ENCODE measurements at places on chromosomes 4 and X.

GRCh38 chr4:166421556-166422156, 548.6 kb downstream of the TLL1 start:
- no peak for DNase-seq

DNA sequence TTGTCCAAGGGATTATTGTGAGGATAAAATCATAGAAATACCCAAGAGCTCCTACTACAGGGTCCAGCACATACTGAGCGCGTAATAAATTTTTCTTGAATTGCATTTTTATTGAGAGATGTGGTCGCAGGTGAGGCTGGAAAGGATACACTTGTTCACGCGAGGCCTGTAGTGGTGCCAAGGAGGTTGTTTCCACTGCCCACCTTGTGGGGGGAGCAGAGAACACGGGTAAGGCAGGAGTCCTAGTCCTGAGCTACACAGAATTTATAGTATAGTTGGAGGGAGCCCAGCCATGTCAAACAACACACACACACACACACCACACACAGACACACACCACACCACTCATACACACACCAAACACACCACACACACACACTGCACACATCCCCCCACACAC, 31.8 kb upstream of the CYP4V2 start:
- DNase-seq: no peak

DNA sequence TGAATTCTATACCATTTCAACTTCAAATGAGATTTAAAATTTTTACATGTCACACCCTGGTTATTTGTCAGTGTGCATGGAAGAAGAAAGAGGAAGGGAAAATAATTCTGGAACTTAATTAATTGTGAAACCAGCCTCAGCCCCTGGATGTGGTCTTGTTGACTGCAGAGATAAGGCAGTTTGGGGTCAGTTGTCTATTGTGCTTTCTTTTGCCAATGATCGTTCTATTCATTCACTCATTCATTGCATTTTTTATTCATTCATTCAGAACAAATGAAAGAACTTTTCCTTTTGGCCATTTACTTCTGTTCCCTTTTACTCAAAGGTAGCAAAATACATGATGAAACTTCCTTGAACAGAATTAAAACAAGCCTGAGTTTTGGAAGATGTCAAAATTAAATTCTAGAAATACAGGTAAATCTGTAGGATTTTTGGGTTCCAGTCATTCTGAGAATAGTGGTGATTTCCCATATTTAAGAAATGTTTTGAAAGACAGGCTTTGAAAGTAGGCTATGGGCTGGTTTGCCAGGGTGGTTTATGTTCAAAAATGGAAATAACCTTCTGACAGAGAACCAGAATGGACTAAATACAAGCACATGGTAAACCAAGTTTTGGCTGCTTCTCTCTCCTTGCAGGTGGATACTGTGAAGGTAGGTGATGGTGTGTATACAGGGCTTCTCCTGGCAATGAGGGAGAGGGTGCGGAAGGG, 35.7 kb downstream of the PARM1 start:
- DNase-seq: no peak

DNA sequence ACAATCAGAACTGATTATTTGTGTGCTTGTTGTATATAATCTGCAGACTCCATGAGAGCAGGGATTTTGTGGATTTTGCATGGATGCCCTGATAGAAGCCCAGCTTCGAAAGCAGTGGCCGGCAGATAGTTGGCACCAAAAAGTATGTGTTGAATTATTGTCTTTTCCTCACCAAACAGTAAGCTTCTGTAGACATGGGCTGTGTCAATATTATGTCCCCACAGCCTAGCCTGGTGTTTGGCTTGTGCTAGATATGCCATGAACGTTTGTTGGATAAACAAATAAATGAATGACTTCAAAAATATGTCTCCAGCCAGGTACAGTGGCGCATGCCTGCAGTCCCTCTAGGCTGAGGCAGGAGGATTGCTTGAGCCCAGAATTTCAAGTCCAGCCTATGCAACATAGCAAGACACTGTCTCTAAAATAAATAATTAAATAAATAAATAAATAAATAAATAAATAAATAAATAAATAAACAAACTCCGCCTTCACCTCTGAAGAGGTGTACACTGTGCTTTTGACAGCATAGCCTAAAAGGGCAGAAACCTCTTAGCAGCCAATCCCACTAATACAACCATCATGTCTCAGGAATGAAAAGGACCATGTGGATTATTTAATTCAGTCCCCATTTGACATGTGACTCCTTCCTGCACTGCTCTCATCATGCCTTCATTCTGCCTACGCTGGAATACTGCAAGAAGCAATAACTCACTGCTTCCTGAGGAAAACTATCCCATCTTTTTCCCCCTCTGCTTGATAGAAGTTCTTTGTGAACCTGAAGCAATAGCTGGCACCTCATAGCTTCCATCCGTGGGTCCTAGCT, 335.2 kb downstream of the FBXW7 start:
- no peak for DNase-seq

DNA sequence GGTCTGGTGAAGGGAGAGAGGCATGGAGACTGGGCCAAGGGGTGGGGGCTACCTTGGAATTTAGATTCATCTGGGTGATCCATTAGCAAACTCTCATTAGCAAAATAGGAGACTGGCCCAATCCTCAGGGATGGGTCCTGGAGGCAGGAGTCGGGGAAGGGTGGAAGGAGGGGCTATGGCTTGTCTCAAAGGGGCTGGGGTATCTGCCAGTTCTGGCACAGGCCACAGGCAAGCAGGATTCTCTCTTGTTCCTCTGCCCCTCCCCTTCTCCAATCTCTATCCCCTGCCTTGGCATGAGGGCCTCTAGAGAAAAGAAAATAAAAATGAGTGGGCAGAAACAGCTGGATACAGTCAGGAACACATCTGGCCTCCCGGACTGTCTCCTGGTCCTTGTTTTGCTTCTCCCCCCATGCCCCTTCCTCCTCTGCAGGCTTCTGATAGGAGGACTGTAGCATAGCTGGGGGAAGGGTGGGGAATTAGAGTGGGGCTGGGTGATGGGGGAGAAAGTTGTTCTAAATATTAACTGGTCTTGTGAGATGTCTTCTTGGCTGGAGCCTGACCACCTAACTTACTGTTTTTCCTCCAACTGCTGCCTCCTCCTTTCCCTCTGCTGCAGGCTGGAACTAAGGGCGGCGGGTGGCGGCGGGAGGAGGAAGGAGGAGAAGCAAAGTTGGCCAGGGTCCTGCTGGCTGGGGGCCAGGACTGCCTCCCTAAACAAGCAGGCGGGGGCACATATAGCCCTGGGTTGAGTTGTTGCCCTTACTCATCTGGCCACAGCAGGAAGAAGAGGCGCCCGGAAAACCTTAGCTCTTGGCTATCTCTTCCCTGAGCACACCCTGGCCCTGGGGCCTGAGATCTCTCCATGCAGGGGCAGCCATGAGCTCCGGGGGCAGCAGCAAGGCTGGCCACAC, 53.3 kb upstream of the LAS1L start:
- DNase-seq: no peak

DNA sequence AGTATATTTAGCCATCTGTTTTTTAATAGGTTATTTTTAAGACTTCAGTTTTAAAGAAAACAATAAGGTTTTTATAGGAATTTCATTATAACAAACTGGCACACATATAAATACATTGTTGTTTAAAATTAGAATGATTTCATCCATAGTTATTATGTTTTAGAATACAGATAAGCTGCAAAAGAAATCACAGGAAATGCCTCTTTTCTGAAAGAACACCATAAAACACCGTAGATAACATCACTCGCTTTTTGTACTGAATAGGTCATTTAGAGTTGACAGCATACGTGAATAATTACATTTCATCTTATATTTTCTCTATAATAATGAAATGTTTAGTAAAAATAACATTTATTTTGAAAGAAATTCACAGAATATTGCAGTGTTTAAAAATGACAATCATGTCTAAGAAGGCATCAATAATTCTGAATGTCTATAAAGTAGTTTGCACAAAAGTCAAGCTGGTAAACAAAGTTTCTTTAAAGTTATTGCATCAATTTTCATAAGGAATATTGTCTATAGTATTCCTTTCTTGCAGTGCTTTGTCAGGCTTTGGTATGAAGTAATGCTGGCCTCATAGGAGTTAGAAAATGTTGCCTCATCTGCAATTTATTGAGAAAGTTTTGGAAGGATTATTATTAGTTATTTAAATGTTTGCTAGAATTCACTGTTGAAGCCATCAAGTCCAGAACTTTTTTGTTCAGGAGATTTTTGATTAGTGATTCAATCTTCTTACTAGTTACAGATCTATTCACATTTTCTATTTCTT, 17.9 kb upstream of the VEGFC start:
- DNase-seq: no peak
